ENCODE measurements at places on chromosomes 3 and 15.
A peak's percentile ranks its signal among the peaks of the same experiment; 100 is the strongest.

DNA sequence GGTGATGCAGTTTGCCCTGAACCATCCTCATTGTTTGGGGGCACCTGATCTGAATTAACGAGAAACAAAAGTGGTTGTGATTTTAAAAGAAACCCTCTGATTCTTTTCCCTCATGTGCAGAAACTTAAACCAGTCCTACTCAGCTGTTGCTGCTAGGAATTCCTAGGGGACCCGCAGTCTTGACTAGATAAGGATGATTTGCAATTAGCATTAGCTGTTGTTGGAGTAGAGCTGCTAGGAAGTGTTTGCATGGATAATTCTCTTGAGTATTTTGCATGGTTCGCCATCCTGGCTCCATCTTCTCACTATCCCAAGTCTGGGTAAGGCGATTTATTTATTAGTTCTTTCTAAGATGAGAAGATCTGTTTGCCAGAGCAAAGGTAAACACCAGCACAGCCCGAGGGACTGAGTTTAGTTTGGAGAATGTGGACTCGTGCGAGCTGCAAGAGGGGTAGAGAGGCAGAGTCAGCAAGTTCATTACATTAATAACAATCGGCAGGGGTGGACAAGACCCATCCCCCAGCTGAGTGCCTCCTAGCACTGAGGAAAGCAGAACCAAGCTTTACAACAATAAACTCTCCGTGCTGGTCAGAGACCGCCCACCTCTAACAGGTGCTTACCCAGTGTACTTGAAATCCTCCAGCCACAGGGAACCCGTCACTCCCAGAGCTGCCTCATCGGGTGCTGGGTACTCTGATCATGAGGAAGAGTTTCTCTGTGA is 4.1 kb downstream of the FGD5 start:
- DNase-seq: no peak

DNA sequence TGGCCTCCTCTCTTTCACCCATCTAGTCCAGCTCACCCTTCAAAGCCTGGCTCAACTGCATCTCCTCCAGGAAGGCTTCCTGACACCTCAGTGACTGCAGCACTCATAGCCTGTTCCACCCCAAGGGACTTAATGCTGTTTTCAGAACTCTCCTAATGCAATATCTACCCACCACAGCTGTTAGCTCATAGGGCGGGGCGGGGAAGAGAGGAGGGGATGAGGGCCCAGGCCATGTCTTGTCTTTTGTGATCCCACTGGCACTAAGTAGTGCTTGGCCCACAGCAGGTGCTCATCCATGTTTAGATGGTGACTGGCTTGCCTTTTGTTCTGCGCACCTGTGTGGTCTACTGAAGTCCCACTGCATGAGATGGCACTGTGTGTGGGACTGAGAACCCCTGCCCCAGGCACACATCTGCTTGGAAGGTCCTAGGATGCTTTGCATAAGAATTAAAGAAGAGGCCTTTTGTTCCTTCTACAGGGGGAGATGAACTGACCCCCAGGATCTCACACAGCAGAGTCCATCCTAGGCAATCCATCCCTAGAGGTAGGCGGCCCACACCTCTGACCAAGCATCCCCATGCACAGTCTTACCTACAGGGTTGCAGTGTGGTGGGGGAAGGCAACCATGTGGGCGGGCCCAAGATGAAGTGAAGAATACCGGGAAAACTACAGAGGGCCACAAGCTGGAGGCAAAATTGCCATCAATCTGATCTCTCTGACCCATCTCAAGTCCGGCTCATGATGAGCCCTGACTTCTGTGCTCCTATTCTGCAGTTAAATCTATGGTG is 23.0 kb downstream of the SLC12A8 start:
- DNase-seq: no peak

DNA sequence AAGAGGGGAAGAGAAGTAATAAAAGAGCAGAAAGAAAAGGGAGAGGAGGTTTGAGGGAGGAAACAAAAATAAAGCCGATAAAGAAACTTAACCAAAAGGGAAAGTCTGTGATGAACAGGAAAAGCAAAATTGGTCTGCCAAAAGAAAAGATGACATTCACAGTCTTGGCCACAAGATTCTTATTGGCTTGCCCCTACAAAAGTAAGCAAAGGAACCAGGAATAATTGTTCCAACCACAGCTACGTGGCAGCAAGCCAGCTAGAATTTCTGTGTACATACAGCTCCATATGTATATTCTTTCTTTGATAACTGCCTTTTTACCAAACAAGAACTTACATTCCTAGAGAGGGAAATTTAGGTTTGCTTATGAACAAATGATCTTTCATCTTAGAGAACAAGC is 79.6 kb downstream of the MLH1 start:
- no peak for DNase-seq

- peak; percentile 65 for DNase-seq
Observed at GRCh38 chr3:186614597-186615483, 2.0 kb downstream of the AHSG start.

GRCh38 chr3:118059096-118059495 is 975.5 kb downstream of the IGSF11 start:
- no peak for DNase-seq

GRCh38 chr3:37173806-37174205 is 576 bp downstream of the LRRFIP2 start:
- no peak for DNase-seq

- no peak for DNase-seq
Observed at GRCh38 chr3:160180581-160181216, 44.5 kb upstream of the C3orf80 start.

GRCh38 chr3:51401735-51402134 is 10.7 kb downstream of the RBM15B start:
- DNase-seq: no peak

- DNase-seq: no peak
Observed at GRCh38 chr15:62359416-62359815, 194.3 kb upstream of the C2CD4B start.

GRCh38 chr3:45002720-45003119 is 23.4 kb upstream of the CLEC3B start:
- no peak for DNase-seq

DNA sequence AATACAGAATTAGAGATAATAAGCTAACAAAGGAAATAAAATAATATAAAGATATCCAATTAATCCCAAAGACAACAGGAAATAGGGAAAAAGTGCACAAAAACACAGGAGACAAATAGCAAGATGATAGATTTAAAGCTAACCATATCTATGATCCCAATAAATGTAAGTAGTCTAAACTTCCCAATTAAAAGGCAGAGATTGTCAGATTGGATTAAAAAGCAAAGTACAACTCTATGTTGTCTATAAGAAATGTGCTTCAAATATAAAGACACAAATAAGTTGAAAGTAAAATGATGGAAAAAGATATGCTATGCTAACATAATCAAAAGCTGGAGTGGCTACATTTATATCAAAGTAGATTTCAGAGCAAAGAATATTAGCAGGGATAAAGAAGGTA is 133.1 kb upstream of the ATP2B2 start:
- no peak for DNase-seq

DNA sequence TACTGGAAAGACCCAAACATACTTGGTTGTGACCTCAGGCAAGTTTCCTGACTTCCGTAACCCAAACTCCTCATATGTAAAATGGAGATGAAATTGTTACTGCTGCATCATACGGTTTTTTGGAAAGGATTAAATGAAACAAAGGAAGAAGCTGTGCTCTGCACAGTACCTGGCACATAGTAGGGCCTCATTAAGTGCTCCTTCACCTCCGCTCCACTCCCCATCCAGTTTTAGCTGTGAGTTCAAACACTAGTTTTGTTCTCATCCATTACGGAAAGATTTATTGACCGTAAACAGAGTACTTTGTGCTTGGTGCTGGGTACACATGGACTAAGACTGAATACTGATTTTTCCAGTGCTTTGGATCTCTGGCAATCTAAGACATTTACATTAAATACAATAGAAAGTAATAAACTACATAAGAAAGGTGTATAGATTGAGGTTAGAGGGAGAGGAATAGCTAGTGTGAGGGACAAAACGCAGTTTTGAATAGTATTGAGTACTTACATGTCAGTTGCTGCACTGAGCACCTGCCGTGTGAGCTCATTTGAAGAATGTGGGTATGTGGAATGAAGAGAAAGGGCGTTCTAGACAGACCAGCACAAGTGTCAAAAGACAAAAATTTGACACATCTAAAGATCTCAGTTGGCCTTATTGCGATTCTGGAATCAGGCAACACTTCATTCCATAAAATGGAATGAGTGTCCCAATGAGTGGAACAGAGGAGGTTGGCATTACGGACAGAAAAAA is 594 bp upstream of the ICE2 start:
- DNase-seq: no peak

GRCh38 chr15:42143356-42143755 is 13.1 kb downstream of the PLA2G4F start:
- no peak for DNase-seq

Measured in globus pallidus (tissue), 1 donor.